NCI-H1048 (cell line): ENCODE measurements at places on chromosomes 1 and 21.

DNA sequence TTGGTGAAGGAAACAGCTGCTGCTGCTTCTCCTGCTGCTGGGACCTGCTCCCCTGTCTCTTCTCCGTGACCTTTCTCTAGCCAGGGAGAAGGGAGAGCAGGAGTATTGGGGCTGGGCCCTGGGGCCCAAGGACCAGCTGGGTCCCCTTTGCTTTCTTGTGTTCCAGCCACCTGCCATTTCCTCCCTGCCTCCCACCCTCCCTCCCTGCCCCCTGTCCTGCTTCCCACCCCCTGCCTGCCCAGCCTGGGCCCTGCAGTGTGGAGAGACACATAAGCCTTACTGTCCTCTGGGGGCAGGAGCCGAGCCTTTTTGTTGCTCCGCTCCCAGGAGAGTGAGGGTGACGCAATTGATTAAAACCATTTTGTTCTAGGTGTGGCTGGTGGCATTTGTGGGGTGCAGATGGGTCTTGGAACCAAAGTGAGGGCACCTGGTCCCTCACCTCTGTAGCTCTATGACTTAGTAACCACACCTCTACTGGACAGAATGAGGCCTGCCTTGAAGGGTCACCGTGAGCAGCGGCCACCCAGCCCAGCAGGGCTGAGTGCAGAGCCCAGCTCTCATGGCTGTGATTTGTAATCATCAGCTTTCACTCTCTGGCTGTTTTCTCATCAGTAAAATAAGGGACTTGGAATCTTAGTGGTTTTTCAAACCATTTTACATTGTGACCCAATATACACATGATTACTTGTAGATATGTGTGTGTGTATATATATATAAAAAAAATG, 13.9 kb upstream of the TMEM222 start:
- no peak for DNase-seq

- DNase-seq, result no peak
Observed at GRCh38 chr1:100607628-100608240, 69.8 kb downstream of the GPR88 start.

DNA sequence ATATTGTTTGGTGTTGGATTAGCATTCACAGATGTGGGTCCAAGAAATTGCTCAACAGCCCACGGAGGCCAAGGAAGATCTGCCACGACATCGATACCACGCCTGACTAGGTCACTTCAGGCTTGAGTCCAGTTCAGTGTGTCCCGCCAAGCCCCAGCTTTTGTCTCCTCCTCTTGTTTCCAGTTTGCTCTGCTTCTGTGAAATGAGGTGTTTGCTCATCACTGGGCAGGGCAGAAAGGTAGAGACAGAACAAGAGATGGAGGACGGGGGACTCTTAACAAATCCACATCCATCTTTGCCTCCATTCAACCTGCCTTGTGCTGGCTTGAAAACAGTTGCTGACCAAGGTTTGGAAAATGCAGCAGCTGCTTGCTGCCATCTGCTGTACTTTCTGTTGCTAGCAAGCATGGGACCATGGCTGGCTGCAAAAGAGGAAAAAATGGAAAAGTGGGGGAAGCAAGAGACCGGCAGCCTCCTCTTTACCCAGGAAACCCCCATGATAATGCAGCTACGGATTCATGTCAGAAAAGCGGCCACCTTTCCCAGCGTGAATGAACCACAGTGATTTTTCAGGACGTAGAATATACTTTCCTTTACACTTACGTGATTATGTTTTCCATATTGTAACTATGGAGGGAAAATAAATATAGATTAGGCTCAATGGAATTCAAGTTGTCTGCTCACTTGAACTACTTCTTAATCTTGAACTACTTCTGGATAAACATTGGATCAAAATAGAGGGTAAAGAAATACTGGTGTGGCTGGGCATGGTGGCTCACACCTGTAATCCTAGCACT, 80.2 kb upstream of the GREM2 start:
- DNase-seq, result no peak

- DNase-seq, result no peak
Observed at GRCh38 chr1:22506130-22506692, 54.6 kb downstream of the ZBTB40 start.

DNA sequence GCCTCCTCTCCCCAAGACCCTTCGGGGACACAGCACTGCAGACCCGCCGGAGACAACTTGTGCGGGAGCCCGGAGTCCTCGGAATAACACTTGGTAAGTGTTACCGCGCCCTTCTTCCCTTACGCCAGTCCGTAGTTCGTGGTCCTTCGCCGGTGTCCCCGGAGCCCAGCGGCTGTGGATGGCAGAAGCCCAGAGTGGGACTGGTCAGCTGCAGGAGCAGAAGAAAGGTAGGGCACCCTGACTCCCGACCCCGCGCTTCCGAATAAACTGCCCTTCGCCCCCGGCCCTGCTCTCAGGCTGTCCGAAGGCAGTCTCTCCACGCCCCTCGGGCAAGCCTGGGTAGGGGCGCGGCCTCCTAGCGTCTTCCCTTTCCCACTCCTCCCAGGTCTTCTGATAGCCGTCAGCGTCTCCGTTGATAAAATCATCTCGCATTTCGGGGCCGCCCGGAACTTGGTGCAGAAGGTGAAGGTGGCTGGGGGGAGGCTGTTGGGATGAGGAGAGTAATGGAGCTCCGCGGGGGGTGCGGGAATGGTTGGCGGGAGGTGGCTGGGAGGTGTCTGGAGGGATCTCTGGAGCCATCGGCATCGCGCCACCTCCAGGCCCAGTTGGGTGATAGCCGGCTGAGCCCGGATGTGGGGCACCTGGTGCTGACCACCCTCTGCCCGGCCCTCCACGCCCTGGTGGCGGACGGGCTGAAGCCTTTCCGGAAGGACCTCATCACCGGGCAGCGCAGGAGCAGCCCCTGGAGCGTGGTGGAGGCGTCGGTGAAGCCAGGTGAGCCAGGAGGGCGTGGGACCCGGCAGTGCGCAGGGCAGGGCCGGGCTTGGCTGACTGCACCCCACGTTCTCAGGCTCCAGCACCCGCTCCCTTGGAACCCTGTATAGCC, 4.3 kb downstream of the RUSC1 start:
- no peak for DNase-seq

GRCh38 chr1:231679109-231679508, 52.5 kb downstream of the DISC1 start:
- DNase-seq, result no peak

DNA sequence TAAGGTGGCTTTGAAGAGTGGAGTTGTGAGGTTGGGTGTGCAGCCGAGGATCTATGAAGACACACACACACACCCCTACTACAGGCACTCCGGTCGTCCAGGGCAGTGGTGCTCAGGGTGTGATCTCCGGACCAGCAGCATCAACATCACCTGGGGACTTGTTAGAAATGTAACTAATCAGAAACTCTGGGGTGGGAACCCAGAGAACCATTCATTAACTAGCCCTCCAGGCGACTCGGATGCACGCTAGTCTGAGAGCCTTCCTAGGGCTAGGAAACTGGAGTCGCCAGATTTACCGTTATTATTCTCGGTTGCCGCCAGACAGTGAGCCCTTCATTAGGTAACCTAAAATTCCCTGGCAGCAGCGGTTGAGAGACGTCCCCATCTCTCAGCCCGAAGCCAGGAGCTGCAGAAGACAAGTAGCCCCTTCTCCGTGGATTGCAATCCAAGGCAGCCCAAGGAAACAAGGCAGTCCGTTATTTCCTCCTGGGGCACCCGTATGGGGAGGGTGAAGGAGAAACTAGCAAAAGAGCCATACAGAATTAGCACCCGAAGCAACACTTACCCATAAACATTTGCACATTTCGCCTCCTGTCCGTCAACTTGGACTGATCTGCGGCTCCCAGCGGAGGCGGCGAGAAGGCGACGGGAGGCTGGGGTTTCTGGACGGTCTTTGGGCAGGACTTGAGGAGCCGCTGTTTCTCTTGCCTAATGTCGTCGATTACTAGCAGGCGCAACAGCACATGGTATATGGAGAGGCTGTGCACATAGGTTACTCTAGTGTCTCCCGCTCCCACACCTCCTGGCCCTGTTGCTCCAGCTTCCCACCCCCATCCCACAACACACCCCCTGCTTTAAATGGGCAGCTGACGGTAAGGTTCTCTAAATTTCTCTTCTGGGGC, 2.9 kb upstream of the CCN1 start:
- DNase-seq, result no peak

GRCh38 chr21:46154955-46155513, 345 bp downstream of the FTCD start:
- DNase-seq, result no peak

GRCh38 chr1:160397651-160398050, 2.7 kb upstream of the VANGL2 start:
- DNase-seq, result no peak

DNA sequence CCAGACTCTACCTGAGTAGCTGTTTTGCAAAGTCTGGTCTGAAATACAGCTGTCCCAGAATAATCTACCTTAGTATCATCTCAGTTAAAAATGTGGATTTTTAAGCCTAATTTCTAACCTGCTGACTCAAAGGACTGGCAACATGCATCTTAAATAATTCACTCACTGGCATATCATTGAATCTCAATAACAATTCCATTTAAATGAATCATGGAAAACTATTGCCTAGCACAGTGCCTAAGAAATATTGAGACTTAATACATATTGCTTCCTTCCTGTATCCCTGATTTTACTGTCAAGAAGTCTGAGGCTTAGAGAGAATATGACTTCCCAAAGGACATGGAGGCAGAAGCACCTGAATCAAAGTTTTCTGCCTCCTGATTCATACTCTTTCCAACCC, 3.1 kb downstream of the CCDC190 start:
- no peak for DNase-seq

DNA sequence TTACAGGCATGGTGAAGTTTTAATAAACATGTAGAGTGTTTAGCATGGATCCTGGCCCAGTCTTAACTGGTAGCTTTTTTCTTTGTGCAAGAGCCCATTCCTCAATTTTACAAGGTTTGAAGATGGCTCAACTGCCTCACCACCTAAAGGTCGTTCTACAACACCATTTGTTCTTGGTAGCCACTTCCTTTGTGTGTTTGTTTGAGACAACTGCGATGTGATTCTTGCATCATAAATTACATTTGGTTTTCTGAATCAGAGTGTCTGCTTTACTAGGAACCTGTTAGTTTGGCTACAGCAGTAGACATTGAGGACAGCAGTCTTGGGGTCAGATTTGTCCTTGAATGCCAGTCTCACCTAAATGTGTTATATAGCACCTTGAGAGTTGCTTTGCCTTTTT, 3.3 kb downstream of the PLEKHM2 start:
- no peak for DNase-seq

- no peak for DNase-seq
Observed at GRCh38 chr1:210587566-210587965, 258.9 kb downstream of the HHAT start.

GRCh38 chr1:207817778-207818751, 66.2 kb downstream of the CD46 start:
- no peak for DNase-seq

DNA sequence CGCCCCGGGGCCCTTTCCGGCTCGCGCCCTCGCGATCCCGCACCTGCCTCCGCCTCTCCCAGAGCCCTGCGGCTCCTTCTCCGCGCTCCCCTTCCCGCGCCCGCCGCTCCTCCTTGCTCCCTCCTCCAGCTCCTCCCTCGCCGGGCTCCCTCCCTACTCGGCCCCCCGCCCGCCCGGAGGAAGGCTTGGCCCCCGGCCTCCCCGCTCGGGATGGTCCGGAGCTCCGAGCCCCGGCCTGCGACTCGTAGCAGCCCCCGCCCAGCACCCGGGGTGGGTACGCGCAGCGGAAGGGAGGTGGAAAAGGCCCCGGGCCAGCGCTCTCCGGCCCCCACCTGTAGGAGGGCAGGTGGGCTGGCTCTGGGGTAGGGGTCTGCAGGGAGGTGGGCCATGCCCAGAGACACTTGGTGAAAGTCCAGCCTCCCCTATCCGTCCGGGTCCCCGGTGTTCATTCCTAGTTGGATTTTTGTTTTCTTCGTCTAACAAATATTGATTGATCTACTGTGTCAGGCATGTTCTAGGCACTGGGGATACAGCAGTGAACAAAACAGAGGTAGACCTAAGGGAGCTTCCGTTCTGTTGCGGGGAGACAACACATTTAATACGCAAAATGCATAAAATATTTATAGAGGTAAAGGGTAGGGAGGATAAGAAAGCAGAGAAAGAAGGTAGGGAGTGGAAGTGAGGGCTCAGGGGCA, at the start of gene HTR1D:
Gene HTR1D, minus strand, starts transcription at position 82 of the 695 bp plus-strand sequence. CDS start 23,283 bp downstream, outside the sequence.
- no peak for DNase-seq

DNA sequence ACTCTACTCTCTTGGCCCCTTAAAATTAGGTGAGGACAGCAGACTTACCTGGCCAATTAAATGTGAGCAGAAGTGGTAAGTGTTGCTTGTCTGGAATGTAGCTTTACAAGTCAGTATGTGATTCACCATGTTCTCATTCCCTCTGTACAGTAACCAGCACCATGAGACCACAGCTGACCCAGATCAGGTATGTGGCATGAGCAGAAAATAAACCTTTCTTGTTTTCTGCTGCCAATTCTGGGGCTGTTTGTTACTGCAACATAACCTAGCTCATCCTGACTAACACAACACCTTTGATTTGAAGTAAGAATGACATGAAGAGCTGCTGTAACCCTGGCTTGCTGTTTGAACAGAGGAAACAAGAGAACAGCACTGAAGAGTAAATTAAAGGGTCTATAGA, 24.9 kb downstream of the ITPKB start:
- no peak for DNase-seq

GRCh38 chr1:44932151-44932550, 54.2 kb downstream of the EIF2B3 start:
- DNase-seq, result no peak

DNA sequence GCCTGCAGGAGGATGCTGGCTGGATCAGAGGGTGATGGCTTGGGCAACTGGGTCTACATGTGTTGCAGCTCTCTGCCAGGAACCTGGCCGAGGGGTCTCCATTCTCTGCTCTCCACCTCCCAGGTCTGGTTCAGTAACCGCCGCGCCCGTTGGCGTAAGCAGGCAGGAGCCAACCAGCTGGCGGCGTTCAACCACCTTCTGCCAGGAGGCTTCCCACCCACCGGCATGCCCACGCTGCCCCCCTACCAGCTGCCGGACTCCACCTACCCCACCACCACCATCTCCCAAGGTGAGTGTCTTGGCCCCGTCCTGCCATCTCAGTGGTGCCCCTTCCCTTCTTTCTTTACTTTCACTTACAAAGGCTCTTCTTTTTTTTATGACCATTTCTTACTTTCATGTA, 69.9 kb downstream of the PAX7 start:
- no peak for DNase-seq

DNA sequence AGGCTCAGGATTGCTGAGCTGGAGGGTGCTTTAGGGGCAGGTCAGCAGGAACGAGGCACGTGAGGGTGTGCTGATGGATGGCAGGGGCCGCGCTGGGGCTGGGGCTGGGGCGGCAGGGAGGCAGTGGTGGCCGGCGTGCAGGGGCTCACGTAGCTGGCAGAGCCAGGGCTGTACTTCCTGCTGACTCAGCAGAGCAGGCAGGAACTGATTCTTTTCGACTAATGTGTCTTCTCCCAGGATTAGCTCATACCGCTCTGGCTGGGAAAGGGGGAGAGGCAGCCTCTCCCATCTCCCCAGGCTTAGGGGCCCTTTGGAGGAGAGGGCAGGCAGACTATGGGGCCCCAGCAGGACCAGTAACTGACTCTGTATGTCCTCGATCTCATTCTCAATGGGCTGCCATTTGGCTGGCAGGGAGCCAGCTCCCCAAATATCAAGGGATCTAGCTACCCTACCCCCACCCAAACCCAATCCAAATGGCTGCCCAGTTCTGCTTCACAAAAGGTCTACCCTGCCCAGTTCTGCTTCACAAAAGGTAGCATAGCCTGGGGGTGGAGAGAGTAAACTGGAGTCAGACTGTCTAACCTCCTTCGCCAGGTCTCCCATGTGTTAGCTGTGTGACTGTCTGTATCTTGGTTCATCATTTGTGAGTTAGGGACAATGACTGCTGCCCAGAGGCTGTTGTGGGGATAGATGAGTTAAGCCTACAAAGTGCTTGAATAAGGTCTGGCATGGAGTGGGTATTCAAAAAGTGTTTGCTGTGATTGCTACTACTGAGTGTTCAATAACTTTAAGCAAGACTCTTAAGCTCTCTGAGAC, 100.1 kb upstream of the SLC2A1 start:
- DNase-seq, result no peak

GRCh38 chr1:162185314-162186025, 116.0 kb downstream of the NOS1AP start:
- no peak for DNase-seq
